Smooth muscle cell of bladder (primary cell): ENCODE measurements at places on chromosomes 11 and 22. TPM values are rescaled to one million over a fixed set of nuclear protein-coding genes. Genes with fewer than 3 reads are reported as not detected.

The MB gene
- total RNA-seq: not detected in 2 replicates

The HEPN1 gene
- total RNA-seq: not detected in 2 replicates

The NRXN2 gene
- 0.57 and 0.74 TPM in 2 replicates for total RNA-seq

The OR52E8 gene
- total RNA-seq: not detected in 2 replicates

The LIN7C gene
- 45.9 and 46.7 TPM in 2 replicates for total RNA-seq

The TENM4 gene
- 5.0 and 16.4 TPM in 2 replicates for total RNA-seq

The MMP12 gene
- under 0.01 and 0.28 TPM in 2 replicates for total RNA-seq
